ENCODE measurements at places on chromosomes 16 and 17. TPM values are rescaled to one million over a fixed set of nuclear protein-coding genes. Genes with fewer than 3 reads are reported as not detected.

DNA sequence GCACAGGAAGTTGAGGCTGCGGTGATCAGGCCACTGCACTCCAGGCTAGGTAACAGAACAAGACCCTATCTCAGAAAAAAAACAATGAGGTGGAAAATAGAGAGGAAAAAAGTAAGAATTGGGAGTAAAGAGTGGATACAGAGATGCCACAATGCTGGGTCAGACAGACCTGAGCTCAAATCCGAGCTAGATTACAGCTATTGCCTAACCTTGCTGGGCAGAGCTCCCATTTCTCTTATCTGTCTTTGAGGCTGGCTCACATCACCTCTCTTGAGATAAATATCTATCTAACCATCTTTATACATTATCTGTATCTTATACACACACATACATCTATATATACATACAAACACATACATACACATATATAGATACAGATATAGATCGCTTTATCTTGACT, 59.0 kb downstream of the ACSM2B start:
- DNase-seq: no peak

DNA sequence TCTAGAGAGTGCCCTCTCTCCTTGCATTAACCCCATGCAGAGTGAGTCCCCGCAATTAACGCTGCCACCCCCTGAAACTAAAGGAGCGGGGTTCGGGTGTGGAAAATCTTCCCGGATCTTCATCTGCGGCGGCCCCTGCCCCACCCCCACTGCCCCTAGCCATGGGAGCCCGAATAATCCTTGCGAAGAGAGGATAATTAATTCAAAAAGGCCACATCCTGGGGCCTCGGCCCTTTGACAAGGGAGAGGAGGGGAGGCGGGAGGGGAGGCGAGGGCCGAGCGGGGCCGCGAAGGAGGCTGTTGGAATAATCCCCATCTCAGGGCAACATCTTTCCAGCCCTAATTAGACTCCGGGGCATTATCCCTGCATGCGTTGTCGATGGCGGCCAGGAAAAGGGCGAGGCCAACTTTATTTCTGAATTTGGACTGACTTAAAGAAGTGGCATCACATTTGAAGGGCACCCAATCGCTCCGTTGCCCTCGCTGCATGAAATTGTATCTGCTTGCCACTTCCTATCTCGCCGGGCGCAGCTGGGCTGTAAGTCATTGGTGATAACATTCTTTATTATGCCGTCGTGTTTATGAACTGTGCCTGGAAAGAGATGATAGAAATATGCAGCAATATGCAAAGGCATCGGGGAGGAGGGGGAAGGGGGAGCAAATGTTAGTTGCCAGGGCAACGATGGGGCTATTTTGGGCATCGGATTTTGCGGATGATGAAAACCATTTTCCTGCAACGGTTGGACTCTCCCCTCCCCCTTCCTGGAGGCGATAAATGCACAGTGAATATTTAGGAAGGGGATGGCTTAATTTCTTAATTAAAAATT, 387.1 kb upstream of the TNRC6C start:
- DNase-seq: no peak

DNA sequence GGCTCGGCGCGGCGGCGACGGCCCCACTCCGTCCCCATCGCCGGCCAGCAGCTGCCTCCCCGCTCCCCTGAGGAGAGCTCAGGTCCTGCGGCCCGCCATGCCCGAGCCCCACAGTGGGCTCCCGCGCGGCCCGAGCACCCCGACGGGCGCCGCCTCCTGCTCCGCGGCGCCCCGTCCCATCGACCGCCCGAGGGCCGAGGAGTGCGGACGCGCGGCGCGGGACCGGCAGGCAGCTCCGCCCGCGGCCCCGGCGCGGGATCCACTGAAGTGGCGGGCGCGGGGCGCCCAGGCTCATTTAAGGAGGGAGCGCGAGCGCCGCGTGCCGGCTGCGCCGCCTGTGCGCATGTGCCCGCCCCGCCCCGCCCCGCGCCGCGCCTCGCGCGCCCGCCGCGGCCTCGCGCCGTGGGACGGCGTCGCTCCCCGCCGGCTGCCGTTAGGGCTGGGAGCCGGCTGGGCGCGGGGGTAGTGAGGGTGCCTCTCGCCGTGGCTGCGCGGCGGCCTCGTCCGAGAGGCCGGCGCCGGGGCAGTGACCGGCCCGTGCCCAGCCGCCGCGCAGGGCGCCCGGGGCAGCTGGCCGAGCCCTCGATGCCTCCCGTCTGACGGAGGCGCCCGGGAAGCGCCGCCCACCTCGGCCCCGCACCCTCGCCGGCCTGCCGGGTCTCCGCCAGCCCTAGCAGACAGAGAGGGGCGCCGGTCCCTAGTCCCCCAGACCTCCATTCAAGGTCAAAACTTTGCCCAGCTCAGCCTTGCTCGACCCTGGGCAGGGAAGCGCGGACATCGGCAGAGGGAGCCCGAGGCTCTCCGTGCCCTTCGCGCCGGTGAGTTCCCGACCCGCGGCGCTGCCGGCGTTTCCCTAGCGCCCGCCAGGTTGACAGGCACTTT, at the start of gene NETO2:
TSS of gene NETO2 (minus strand) at position 269 of the 882 bp plus-strand sequence. CDS start 333 bp downstream, outside the sequence.
- DNase-seq: no peak

GRCh38 chr16:27414788-27415431, 12.9 kb downstream of the IL21R start:
- DNase-seq: no peak

- no peak for DNase-seq
These were observed 239.4 kb downstream of the MSI2 start for GRCh38 chr17:57495771-57496170.

The WBP2 gene
- 26.1 TPM for total RNA-seq

GRCh38 chr17:7881276-7882054, 7.1 kb upstream of the CHD3 start:
- no peak for DNase-seq

DNA sequence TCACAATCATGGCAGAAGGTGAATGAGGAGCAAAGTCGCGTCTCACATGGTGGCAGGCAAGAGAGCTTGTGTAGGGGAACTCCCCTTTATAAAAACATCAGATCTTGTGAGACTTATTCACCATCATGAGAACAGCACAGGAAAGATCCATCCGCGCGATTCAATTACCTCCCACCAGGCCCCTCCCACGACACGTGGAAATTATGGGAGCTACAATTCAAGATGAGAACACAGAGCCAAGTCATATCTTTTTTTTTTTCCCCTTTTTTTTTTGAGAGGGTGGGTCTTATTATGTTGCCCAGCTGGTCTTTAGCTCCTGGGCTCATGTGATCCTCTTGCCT, 60.0 kb downstream of the RPTOR start:
- no peak for DNase-seq
